ENCODE measurements at places on chromosomes 7 and 10.

DNA sequence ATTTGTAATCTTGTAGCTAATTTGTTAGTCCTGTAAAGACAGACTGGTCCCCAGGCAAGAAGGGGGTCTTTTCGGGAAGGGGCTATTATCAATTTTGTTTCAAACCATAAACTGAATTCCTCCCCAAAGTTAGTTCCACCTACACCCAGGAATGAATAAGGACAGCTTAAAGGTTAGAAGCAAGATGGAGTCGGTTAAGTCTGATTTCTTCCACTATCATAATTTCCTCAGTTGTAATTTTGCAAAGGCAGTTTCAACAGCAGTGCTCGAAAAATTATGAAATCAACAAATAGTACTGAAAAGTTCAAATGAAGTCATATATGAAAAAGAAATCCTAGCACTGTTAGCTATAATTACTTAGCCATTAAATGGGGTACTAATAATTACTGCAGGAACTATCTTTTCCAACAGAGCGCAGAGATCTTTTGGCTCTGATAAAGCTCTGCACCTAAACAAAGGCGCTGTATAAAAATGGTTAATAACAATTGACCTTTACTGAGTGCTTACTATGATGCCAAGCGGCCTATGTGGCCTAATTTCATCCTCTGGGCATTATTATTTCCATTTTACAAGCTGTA lies 756 bp upstream of the SEC24C start:
- no peak for DNase-seq

- DNase-seq = peak; percentile 23
Measured at GRCh38 chr10:102744374-102745051, 765 bp downstream of the WBP1L start.

DNA sequence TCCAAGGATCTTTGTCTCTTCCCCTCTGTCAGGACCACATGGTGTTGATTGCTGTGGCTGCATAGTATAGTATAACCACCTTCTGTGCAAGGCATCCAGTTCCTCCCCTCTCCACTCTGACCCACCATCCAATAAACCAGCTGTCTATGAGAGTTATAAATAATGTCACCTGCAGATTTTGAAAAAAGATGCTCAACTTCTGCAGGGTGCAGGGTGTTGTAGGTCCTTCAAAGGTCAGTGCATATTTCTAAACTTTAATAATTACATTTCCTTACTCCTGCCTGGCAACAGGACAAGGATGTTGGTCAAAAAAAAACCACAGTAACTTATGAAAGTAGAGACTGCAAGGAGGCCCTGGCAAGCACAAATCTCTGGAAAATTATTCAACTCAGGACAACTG lies 166.2 kb downstream of the PKD1L1 start:
- no peak for DNase-seq

DNA sequence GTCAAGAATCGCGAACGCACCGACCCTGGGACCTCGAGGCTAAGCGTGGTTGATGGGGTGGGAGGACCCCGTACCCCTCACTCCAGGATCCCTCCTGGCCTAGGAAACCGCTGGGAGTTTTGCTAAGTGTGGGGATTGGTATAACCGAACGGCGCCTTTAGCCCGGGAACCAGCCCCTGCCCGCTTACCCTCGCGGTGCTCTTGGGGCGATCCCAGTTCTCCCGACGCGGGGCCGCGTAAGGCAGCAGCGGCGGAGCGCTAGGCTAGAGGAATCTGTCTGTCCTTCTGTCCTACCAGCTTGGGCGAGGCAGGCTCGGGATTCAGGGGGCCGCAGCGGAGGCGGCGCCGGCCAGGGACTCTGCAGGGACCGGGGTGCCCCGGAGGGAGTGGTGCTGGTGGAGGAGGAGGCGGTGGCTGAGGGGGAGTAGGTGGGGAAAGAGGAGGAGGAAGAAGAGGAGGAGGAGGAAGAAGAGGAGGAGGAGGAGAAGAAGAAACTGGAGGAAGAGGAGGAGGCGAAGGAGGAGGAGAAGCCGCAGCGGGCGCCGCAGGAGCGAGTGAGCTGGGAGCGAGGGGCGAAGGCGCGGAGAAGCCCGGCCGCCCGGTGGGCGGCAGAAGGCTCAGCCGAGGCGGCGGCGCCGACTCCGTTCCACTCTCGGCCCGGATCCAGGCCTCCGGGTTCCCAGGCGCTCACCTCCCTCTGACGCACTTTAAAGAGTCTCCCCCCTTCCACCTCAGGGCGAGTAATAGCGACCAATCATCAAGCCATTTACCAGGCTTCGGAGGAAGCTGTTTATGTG lies 439 bp upstream of the EMX2 start:
- DNase-seq = peak; percentile 45

DNA sequence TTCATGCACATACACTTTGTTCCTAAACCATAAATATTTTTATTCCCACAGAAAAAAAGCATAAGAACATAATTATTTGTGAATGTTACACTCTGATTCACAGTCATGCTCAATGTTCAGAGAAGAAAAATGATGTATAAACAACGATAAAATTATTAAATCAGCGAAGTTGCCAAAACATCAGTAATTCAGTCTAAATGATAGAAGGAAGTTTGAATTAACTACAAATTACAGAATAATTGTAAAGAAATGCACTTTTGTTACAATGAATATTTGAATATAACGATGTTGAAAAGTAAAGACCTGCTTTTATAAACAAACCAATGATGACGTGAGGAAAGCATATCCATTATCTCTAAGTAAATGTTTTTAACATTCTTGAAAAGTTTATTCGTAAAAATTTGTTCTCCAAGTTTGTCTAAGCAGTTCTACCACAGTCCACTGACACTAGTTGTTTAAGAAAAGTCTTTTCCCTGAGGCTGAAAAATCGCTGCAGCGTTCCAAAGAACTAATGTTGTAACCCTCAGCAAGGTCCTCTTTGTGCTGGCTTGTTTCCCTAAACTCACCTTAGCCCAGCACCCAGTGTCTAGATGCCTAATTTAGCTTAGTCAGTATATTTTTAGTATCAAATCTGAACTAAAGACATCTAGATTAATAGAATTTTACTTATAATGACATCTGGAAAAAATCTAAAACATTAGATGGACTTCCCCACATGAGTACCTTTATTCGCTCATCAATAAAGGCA lies 30.4 kb downstream of the TSPAN12 start:
- no peak for DNase-seq

DNA sequence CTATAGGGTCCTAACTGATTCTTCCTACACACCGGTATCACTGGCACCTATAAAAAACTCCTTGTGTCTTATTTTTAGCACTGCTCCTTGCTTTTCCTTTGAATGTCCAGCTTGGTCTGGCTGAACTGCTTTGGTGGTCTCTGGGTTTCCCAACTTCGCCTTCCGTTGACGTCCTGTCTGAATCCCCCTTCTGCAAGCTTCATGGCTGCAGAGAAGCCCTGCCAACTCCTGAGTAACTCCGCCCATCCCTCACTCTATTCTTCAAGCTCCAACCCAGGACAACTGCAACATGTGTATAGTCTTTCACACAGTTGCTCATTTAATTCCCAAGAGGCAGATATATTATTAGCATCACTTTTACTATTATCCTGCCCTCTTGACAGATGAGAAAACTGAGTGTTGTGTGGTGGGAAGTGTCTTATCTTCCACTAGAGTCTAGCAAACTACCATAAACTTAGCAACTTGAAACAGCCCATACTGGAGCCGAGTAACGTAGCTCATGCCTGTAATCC lies 40.9 kb downstream of the MTURN start:
- no peak for DNase-seq

DNA sequence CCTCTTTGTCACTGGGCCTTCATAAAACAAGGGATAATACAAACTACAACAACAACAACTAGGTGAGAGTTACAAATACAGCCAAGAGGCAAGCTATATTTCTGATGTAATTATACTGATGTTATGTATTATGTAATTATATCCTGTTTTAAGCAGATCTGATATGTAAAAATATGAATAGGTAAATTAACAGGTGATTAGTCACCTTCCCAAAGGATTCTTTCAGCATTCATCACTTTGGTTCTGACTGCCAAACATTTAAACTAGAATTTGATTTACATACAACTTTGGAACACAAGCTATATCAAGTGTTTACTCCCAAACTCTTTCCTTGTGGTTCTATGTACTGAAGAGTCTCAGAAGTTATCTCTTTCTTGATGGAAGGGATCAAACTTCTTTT lies 53.7 kb downstream of the BEND7 start:
- DNase-seq = no peak

- DNase-seq = no peak
Measured at GRCh38 chr10:93471110-93471651, 11.0 kb downstream of the MYOF start.

- DNase-seq = no peak
Measured at GRCh38 chr7:132806834-132807233, 230.6 kb upstream of the PLXNA4 start.

DNA sequence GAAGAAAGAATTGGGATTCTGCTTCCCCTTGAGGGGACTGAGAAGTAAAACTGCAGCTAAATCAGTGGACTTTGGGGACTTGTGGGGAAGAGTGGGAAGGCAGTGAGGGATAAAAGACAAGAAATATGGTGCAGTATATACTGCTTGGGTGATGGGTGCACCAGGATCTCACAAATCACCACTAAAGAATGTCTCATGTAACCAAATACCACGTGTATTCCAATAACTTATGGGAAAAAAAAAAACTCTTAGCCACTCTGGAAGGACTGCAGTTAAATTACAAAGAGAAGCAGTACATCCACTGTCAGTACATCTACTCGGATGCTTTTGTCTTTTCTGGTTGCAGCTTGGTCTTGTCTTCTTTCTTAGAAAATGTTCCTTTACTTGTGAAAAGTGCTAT lies 27.4 kb upstream of the GOT1 start:
- no peak for DNase-seq

GRCh38 chr7:38831259-38831996 lies 77.6 kb downstream of the VPS41 start:
- no peak for DNase-seq

DNA sequence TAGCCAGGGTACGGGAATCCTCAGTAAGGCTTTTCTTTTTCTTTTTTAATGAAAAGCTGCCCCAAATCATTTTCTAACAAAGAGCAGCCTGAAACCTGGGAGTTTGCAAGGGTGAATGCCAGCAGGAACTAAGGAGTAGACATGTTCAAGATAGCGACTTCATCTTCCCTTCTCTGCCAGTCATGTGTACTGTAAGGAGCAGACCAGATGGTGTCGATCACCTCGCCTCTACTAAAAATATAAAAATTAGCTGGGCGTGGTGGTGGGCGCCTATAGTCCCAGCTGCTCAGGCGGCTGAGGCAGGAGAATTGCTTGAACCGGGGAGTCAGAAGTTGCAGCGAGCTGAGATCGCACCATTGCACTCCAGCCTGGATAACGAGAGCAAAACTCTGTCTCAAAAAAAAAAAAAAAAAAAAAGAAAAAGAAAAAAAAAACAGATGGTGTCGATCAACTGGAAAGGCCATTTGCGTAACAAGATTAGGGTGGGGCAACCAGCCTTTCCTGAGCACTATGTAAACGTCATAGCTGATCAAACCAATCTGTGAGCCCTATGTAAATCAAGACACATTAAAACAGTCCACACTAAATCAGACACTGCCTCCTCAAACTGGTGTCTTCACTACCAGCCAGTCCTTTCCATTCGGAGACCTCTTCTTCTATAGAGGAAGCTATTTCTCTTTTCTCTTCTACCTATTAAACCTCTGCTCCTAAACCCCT lies 33.8 kb downstream of the NOLC1 start:
- DNase-seq = no peak

DNA sequence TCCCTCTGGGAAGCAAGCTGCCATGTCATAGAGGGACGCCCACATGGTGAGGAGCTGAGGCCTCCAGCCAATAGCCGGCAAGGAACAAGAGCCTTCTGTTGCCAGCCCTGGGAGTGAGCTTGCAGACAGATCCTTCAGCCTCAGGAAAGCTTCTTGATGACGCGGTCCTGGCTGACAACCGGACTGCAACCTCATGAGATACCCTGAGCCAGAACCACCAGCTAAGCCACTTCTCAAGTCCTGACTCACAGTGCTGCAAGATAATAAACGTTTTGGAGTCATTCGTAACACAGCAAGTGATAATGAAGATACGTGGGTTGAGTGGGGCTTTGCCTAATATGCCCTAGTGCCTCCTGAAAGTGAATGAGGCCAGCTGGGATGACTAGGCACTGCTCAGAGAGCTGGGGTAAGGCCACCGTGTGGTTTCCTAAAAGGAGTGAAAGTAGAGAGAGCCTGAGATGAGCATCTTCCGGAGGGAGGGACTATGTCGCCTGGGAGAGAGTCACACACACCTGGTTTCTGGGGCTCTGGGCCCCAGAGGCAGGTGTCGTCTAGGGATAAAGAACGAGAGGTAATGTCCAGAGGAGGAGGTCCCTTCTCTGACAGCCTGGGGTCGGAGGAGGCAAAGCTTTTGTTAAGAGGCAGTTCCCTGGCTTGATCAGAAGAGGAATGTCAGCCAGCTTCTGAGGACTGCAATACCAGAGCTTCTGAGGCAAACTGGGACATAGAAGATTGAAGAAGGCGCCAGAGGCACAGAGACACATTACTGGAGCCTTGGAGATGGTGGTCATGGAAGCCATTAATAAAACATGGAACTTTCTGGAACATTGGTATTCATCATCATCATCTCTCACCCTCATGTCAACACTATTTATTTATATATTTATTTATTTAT lies 53.6 kb downstream of the PYROXD2 start:
- DNase-seq = no peak

DNA sequence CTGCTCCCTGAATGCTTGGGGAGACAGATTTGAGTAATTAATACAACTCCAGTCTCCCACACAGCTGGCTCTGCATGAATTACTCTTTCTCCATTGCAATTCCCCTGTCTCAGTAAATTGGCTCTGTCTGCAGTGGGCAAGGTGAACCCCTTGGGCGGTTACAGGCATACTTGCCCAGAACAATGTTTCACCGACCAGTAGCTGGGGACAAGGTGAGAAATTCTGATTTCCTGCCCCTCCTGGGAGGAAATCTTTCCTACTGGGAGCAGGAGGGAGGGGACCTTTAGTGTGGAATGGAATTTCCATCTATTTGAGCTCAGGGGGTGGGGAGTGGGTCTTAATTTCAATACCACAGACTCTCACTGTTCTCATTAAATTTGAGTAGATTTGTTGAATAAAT lies 42.2 kb upstream of the FZD9 start:
- DNase-seq = no peak

DNA sequence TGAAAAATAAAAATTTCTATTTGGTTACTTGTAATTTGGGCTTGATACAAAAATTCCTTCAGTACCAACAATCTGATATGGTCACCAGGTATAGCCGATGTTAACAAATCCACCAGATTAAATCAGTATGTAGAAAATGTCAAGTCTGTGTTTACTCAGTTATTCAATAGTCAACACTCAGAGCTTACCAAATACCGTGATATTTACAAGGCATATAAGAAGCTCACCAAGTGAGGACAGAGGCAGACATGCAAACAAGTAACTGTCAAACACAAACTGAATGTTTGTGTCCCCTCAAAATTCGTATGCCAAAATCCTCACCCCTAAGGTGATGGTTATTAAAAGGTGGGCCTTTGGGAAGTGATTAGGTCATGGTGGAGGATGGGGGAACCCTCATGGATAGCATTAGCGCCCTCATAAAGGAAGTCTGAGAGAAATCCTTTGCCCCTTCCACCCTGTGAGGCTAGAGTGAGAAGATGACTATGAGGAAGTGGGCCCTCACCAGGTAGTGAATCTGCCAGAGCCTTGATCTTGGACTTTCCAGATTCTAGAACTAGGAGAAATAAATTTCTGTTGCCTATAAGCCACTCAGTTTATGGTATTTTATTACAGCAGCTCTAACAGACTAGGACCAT lies 63.1 kb downstream of the TES start:
- no peak for DNase-seq

- no peak for DNase-seq
Measured at GRCh38 chr10:119029613-119030420, at the start of gene NANOS1. Gene NANOS1 (plus strand): TSS chr10:119029714. CDS start chr10:119029802, 88 bp downstream.

Measured in germinal center (tissue), 1 donor.